ENCODE measurements at places on chromosomes 1 and 21.

DNA sequence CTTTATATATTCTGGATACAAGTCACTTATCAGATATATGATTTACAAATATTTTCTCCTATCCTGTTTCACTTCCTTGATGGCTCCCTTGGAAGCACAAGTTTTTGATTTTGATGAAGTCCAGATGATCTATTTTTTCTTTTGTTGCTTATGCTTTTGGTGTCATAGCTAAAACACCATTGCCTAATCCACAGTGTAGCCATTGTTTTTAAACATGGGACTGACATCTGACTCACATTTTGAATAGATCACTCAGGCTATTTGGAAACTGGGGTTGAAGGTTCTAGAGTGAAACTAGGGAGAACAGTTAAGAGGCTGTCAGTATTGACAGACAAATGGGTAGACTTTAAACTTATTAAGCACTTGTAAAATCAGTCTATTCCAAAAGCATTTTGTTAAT lies 16.6 kb downstream of the AK4 start:
- no peak for DNase-seq

DNA sequence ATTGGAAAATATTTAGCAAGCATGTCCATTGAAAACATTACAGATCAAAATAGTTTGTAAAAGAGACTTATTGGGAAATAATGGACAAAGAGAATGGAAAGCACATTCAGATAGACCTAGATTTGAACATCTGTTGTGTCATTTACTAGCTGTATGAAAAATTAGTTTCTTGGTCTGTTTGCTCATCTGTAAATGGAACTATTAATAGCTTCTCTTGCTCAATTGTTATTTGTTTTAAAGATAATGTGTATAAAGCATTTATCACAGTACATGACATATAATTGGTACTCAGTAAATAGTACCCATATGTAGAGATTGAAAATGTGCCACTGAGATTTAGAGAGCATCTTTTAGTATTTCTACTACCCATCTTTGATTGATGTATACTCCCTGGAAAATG lies 25.9 kb downstream of the RPAP2 start:
- no peak for DNase-seq

DNA sequence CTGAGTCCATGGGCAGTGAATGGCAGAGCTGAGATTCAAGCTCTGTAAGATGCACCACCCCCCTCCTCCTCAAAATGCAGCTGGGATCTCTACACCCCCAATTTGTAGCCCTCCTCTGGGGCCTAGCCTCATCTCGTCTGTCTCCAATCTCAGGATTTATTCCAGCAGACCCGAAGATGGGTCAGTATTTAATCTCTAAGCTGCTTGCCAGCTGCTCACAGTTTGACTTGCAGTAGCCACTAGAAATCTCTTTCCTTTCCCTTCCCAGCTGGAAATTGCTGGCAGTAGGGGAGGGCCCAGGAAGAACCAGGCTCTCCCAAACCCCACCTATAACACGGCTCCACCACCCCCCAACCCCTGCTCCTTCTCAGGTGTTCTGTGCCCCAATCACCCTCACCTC lies 1.5 kb downstream of the LACTBL1 start:
- no peak for DNase-seq

DNA sequence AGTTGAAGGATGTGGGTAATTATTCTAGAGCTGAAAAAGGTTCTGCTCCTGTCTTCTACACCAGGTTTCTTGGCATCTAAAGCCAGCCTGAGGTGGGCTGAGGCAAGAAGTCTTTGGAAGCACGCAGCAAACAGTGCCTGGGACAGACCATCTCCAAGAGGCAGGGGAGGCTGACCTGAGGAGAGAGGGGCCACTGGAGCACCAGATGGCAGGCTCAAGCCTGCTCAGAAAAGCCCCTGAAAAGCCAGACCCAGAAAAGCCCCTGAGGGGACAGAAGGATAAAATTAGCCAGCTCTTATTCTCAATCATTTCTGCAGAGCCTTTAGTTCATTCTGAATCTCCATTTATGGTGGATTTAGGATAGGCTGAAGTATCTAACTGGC lies 17.1 kb downstream of the FCRL4 start:
- no peak for DNase-seq

DNA sequence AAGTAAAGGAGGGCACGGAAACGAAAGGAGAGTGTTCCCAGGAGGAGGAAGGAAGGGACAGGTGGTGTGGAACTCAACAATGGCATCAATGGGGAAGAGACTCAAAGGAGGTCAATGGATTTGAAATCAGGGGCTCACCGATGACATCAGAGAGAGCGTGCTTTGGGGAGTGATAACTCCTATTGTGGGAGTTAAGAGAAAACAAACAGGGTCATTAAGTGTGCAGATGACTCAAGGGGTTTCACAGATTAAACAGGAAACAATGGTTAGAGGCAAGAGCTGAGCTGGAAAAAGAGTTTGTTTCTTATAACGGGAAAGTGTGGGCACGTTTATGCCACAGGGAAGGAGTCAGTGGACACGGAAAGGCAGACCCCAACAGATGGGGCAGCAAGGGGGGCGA lies 629.1 kb downstream of the SMYD3 start:
- no peak for DNase-seq

- DNase-seq: peak; percentile 54
Observed at GRCh38 chr1:8439015-8439702, 121.2 kb downstream of the SLC45A1 start.

- DNase-seq: no peak
Observed at GRCh38 chr1:85330711-85331290, 54.4 kb upstream of the BCL10 start.

GRCh38 chr1:197933647-197934046 lies 16.5 kb downstream of the LHX9 start:
- no peak for DNase-seq

DNA sequence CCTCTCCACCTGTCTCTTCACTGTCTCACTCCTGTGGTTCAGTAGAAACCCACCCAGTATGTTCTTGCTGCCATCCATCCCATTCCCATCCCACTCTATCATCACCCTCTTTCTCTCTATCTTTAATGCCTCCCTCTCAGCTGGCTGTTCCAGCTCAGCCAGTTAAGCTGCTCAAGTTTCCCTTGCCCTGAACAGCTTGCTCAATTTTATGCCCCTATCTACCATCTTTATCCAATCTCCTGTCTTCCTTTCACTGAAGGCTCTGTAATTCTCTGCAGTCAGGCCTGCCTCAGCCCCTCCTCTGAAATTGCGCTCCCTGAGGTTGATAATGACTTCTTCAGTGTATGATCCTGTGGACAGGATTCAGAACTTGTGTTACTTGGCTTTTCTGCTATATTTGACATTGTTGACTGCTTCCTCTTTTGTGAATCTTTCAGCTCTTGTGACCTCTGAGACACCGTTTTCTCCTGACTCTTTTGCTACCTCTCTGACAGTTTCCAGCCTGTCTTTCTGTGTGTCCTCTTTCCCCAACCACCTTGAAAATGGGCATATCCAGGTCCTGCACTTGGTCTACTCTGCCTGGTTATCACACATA lies 13.9 kb upstream of the BCAR3 start:
- DNase-seq: no peak

DNA sequence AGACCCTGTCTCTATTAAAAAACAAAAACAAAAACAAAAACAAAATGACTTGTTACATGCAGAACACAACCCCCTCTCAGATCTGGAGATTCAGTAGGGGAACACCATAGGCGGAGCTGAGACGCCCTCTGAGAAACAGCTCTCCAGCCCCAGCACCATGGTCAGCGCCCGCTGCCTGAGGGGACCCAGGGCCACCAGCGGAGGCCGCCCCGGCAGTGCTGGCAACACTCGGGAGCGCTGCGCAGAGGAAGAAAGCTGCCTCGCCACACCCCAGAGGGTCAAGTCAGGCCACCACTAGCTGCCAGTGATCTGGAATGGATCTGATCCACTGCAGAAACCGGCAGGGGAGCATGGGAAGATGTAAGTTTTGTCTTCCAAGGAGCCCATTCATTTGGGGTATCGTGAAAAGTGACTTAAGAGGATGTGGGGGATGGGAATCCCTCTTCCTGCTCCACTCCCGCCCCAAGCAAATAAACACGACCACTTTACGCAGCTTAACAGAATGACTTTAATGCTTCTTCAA lies 3.1 kb downstream of the ACTA1 start:
- DNase-seq: no peak

GRCh38 chr1:6982860-6983259 lies 197.6 kb downstream of the CAMTA1 start:
- DNase-seq: no peak

- DNase-seq: no peak
Observed at GRCh38 chr1:111227434-111227833, at the start of gene CHI3L2. TSS of gene CHI3L2 (plus strand) at chr1:111227713. CDS start at chr1:111227730, 17 bp downstream.

DNA sequence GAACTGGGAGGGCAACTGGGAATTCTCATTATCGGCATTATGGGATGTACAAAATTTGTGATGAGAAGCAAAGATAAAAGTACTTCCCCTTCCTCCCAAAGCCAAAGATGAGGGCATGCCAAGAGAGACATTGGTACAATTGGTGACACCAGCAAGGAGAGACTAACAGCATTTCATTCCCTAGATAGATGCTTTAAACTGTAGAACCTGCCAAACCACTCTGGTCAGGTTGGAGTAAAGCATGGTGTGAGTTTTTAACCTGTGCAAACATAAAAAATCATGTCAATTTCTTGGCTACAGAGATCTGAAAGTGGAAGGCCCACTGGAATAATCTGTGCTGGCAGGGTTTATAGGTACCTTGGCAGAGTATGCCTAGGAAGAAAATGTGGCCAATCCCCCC lies 19.4 kb downstream of the CTXND2 start:
- DNase-seq: no peak

DNA sequence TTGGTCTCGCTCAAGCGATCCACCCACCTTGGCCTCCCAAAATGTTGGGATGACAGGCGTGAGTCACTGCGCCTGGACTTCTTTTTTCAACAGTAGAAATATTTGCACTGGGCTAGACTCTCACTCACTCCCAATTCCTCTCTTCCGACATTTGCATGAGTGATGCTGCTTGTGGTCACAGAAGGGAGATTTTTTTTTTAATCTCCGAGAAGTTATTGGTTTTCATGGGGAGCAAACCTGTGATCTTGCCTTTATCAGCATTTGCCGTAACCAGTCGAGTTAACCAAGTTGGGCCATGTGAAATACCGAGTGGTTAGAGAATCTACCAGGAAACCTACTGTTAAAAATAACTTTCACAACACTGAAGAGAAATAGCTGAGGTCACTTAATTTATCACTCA lies 21.1 kb downstream of the ERG start:
- no peak for DNase-seq

- DNase-seq: no peak
Observed at GRCh38 chr1:69404486-69404885, 163.2 kb upstream of the LRRC7 start.

DNA sequence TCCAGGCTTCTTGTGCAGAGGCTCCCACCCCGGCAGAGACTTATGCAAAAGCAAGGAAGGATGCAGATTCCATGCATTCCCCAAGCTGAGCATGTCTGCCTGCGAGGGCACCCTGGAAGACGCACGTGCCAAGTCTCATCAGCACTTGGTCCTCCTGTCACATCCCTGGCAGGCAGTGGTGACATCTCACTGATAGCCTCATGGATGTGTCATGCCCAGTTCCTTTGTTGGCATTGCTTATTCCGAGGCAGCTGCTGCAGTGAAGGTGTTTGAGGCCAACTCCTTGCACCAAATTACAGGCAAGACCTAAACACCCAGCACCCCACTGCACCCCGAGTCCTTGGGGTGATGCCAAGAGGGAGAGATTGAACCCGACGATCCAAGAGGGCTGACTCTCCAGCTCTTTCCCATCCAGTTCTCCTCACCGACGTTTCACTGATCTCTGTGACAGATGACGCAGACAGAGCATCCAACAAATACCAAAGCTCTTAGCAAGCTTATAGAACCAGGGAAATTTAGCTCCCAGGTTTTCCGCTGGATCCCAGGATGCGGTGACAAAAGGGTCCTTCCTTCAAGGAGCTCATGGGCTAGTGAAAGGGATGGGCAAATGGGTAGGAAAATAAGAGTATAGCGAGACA lies 611.1 kb downstream of the AJAP1 start:
- DNase-seq: no peak

DNA sequence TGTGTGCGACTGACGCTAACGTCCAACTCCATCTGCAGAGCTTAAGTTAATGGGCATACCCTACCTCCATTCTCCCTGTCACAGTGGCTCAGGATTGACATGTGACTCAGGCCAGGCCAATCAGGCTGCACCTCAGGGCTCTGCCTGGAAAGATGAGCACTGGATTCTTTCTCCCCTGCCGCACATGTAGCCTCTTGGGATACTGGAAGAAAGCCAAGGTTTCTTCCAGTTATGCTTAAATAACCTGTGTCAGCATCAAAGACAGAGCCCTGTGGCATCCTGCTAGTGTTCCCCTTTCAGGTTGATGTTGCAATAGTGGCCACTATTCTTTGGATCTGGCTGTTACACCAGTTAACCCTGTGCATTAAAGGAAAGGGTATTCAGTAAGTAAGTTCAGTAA lies 55.0 kb upstream of the SYT6 start:
- no peak for DNase-seq

- DNase-seq: no peak
Observed at GRCh38 chr1:67484492-67484891, 54.3 kb upstream of the SERBP1 start.

GRCh38 chr1:22295856-22296255 lies 153.0 kb upstream of the WNT4 start:
- DNase-seq: no peak

DNA sequence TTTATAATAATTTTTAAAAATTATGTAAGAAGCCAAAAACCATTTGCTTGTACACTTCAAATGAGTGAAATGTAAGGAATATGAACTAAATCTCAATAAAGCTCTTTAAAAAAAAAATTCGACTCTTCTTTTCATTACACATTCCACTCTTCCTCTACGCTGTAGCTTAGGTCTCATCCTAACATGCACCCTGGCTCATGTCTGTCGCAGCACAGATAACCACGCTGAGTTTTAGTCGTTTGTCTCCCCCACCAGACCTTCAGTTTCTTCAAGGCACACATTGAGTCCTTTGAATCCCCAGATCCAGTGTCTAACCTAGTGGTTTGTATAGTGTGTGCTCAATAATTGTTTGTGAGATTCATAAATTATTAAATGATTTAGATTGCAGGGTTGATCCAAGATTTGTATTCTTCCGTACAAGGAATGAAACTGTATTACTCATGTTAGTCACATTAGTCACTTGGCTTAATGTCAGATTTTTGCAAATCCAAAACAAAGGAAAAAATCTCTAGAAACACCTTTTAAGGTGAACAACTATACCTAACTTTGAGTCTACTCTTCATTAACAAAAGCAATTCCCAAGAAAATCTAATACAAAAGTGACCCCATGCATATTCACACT lies 57.3 kb downstream of the SLC25A24 start:
- no peak for DNase-seq

GRCh38 chr1:226489718-226490425 lies 58.7 kb upstream of the STUM start:
- no peak for DNase-seq

GRCh38 chr1:40306296-40306695 lies 10.8 kb downstream of the COL9A2 start:
- no peak for DNase-seq

DNA sequence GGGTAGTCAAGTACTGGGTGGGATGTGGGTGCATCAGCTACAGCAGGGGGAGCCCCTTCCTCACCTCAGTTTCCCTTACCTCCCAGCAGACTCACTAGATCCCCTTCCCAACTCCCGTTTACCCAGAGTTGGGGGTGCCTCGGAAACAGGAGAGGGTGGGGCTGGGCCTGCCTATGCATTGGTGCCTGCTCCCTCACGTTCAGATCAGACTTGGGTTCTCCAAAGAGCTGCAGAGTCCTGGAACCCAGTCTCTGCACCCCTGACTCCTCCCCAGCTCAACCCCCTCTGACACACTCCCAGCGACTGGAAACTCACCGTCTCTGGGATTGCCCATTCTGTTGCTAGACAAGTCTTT lies 6.0 kb downstream of the FOXO6 start:
- DNase-seq: no peak

Data from NCI-H774 (cell line).